AG09319 (cell line): ENCODE measurements at places on chromosomes 16 and 17.

DNA sequence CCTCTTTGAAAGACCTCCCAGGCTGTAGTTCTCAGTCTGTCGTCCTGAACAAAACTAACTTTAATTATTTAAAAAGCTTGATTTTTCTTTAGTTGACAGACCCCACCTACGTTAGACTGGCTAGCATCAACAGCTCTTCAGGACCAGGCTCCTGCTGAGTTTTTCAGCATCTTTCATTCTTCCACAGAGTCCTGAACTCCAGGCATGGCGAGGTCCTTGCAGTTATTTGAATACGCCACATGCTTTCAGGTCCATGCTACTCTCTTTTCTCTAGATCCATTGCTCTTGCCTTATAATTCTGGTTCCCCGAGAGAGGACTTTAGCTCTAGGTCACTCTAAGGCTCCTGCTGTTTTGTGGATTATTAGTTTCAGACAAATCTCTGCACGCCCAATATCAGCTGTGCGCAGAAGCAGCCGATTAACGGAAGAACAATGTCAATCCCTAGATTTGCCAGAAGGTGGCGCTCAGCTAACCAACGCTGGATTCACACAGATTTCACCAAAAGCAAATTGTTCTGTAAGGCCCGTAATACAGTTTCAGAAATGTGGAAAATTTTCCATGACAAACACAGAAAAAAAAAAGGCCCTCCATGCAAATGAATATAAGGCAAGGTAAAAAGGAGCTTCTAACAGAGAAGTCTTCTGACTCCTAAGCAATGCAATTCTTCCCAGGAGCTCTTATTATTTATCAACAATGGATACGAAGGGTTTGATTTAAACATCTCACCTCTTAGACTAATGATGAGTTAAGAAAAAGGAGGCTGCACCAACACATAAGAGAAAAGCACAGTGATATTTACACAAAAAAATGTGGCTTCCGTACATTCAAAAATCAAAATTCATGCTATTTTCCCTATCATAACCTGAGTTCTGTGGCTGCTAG, 33.5 kb upstream of the BCO1 start:
- DNase-seq: peak; percentile 27

GRCh38 chr17:73550556-73550955, 93.7 kb downstream of the SDK2 start:
- DNase-seq: no peak

- no peak for DNase-seq
Observed at GRCh38 chr17:4947411-4948165, 742 bp downstream of the PFN1 start.

DNA sequence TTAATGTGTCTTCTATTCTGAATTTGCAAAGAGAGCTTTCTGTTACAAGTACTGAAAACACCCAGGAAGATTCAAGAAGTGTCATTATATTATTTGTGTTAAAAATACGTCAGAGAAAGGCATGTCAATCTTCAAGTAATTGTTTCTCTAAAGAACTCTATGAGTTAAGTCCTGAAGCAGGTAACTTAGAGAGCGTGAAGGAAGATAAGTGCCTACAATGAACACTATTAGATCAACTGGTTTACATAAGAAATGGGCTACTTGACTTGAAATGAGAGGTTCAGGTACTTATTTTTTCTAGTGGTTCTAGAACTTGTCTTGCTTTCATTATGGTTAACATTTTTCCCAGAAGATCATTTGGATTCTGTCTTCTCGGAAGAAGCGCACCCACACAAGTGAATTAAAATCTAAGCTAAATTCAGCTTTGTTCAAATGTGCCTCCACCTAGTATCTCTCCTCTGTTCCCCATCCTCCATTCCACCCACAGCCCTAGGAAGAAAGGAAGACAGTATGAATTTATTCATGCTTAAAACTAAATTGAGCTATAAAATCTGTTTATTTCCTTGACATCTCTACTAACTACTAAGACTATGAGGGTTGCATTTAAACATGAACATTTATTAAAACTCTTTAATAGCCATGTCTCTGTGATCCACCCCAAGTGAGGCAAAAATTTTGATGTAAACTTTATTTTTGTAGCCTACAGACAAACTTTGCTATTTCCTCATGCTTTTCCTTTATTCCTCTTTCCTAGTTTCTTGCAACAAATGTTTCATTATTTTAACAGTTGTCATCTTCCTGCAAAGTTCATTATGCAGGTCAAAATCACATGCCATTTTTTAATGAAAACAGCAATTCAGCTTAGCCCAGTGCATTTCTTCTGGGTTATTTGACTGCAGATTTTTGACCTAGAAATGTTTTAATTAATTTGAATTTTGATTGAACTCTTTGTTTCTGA, 206.8 kb downstream of the KCNJ2 start:
- DNase-seq: no peak

- DNase-seq: no peak
Observed at GRCh38 chr17:41505809-41506767, 676 bp upstream of the KRT13 start.

DNA sequence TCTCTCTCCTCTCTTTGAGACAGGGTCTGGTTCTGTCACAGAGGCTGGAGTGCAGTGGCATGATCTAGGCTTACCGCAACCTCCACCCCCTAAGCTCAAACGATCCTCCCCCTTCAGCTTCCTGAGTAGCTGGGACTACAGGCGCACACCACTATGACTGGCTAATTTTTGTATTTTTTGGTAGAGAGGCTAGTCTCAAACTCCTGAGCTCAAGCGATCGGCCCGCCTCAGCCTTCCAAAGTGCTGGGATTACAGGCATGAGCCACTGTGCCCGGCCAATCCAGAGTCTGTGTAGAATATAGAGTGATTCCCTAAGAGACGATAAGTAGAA, 65.8 kb upstream of the RPH3AL start:
- no peak for DNase-seq

GRCh38 chr17:48611681-48612455, 1.1 kb upstream of the HOXB7 start:
- DNase-seq: no peak

DNA sequence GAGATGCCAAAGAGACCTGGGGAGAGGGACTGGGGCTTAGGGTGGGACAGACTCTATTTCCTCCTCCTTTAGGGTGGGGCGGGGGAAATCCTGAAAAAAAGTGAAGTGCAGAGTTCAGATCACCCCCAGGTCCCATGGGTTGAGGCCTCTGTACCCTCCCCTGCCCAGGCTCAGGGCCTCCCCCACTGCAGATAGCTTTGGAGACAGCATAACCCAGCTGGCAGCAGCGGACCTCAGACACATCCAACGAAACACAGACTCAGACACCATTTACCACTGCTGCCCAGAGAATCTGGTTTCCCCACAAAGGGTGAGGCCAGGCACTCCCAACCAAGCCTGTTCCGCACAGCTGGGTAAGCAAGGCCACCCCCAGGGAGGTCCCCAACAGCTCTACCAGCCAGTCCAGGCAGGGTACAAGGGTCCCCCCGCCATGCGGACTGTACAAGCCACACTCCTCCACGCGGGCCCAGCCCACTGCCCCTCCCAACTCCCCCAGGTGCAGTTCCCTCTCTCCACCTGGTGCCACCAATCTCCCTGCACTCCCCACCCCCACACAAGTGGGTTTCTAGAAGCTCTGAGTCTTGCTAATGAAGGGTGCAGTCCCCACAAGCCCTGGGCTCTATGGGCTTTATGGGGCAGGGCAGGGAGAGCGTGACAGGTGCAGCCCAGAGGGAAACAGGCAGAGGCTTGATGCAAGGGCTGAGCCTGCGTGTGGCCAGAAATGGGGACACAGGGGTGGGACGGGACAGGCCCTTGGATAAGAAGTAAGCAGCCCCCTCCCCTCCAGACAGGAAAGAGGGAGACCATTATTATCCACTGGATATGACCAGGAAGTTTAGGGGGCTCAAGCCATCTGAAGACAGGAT, 8.9 kb downstream of the RHBDF2 start:
- DNase-seq: no peak

- DNase-seq: no peak
Observed at GRCh38 chr17:13230350-13231264, 212.8 kb upstream of the ELAC2 start.

DNA sequence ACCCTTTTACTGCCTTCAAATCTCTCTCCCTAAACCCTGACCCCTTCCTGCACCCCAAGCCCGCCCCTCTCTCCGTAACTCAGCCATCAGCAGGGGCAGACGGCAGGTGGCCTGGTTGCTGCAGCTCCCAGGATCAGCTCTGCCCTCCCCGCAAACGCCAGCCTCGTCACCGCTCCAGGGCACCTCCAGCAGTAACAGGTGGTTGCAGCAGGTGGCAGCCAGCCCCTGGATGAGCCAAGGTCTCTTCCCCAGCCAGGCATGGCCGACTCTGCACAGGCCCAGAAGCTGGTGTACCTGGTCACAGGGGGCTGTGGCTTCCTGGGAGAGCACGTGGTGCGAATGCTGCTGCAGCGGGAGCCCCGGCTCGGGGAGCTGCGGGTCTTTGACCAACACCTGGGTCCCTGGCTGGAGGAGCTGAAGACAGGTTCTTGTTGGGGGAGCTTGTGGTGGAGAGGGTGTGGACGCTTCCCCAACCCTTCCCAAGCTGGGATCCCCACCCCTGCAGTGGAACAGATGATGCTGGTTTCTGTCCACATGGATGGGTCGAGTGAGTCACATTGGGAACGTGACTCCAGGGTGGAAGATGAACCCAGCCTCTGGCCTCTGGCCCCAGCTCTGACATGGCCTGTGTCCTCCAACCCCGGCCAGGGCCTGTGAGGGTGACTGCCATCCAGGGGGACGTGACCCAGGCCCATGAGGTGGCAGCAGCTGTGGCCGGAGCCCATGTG, 558 bp downstream of the HSD3B7 start:
- DNase-seq: no peak

- no peak for DNase-seq
Observed at GRCh38 chr17:62755141-62755851, 52.8 kb downstream of the MARCHF10 start.

DNA sequence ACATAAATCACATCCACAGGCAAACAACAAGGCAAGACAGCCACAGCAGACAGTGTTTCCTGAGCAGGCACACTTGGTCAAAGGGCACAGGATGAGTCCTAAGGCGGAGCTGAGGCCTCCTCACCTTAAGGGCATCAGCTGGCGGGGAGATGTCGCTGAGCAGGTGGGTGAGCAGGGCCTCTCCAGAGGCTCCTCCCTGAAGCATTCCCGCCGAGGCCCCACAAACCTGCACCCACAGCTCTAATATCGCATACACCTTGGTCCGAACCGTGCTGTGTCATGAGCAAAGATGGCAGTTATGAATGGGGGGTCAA, 29.3 kb downstream of the PELP1 start:
- DNase-seq: no peak
